Inflammatory macrophage treated with lipopolysaccharide for 1 hour (primary cell): ENCODE measurements at places on chromosomes 6 and 20.

DNA sequence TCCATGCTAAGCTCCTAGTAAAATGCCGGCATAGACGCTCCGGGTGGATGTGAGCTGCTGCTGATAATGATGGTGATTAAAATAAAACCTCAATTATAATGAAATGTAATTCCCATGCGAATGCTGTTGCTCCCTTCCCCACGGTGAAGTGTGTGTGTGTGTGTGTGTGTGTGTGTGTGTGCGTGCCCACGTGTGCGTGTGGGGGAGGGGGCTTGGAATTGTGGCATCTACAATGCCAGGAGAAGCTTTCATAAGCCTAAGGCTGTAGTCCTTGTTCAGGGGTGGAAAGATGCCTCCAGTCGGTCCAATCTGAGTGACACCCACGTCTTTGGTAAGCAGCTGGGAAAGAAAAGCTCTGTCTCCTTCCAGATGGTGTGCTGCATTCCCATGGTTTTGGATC lies 137.9 kb downstream of the CDH26 start:
- no peak for DNase-seq

DNA sequence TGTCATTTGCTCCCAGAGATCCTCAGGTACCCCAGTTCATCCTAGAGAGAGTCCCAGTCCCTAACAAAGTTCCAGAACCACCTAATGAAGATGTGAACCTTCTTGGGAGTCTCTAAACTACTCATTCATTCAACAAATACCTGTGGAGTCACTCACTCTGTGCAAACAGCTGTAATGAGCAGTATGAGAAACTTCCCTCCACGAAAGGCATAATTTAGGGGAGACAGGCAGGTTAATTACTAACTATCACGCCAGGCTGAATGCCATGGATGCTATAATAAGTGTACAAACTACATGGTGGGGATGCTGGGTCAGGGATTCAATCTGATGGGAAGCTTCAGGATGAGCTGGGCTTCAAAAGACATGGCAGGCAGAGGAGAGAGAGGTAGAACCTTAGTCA lies 70.1 kb upstream of the AFDN start:
- no peak for DNase-seq

DNA sequence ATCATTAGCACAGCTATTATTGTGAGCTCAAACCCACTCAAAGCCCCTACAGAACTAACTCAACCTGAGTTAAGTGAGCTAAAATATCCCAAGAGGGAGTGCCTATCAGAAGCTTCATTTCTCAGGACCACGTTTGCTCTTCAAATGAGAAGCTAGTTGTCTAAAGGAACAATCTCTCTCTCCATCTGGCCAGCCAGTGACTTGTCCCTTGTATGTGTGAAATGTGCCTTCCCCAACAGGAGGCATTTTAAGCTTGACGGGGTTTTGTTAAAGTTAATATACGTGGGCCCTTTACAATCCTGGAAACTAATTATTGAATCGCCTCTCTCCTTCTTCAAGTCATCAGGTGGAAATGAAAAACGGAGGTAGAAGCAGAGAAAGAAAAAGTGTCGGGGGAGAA lies 62.0 kb downstream of the TRERF1 start:
- no peak for DNase-seq

GRCh38 chr20:41379551-41379950 lies 12.9 kb upstream of the EMILIN3 start:
- DNase-seq: no peak

GRCh38 chr20:31979713-31980426 lies 11.9 kb downstream of the XKR7 start:
- DNase-seq: no peak

DNA sequence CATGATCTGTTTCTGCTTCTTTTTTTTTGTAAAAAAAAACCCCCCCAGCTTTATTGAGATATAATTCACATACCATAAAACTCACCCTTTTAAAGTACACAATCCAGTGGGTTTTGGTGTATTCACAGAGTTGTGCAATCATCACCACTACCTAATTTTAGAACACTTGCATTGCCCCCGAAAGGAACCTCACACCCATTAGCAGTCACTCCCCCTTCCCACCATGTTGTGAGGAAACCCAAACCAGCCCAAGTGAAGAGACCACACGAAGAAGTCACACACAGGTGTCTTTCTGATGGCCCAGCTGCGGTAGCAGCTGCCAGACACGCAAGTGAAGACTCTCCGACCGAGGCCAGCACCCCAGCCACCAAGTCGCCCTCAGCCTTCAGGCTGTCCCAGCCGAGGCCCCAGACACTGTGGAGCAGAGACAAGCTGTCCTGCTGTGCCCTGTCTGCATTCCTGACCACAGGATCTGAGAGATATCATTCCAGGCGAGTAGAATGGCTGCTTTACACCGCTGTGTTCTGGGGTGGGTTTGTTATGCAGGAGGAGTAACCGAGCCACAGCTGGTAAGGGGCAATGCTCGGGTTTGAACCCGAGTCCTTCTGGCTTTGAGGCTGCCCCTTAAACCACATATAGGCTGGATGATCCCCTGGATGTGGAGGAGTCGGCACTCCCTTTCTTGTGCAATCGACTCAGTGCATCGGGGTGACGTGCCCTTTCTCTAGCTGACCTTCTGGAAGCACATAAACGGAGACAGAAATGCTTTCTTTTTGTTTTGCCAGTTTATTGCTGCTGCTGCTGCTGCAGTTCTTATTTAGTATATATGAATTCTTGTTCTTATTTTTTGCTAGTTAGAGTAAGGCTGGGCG lies 59.1 kb upstream of the PTPN1 start:
- DNase-seq: peak; percentile 79

DNA sequence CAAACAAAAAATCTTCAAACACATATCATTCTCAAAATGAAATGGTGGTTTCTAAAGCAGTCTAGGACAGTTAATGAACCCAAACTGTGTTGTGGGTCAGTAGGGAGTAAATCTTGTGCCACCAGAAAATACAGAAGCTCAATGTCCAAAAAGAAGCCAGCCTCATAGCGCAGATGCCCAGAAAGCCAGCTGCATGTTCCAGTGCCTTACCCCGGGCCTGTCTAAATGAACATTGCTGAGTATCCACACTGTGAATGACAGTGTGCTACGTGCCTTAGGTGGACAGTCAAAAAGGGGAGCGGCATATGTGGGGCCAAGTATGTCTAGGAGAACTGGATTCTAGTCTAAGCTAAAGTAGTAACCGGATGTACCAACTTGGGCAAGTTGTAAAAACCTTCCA lies 10.9 kb downstream of the FYN start:
- no peak for DNase-seq

DNA sequence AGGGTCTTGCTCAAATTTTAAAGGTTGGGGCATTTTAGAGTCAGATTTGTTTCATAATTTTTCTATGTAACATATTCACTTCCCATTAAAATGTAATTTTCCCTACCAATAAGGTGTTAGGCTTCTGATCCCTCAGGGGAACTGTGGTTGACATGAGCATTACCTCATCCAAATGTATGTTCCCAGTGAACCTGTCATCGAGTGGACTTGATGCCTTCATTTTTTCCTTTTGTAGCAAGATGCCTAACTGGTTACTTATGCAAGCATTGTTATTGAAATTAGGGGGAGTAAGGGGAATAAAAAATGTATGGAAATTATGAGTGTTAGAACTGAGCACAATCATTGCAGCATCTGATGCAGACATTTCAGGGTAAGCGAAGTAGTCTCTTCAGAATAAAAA lies 360.5 kb downstream of the BCKDHB start:
- no peak for DNase-seq

- no peak for DNase-seq
Measured at GRCh38 chr6:11469684-11470083, 67.9 kb upstream of the TMEM170B start.

DNA sequence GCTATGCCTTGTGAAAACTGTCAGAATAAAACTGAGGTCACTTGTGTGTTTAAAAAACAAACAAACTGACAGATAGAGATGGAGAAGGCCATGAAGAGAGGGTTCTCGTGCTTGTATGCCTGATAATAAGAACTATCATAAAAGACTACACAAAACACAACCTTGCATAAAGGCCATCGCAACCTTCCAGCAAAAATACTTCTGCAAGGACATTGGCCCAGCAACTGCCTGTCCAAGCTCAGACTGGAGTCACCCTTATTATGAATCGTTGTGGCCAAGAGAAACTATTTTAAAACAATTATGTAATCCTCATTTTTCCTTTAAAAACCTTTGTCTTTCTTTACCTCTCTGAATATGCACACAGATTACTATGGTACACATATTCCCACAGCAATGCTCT lies 93.0 kb upstream of the SMLR1 start:
- no peak for DNase-seq
